ENCODE measurements at places on chromosomes 6 and 20.

GRCh38 chr6:29547573-29547972 is 12.0 kb downstream of the UBD start:
- no peak for DNase-seq

- DNase-seq = no peak
These were observed 26.3 kb upstream of the RAB23 start for GRCh38 chr6:57248311-57248895.

- no peak for DNase-seq
These were observed 57.6 kb downstream of the FAM184A start for GRCh38 chr6:119020597-119021561.

GRCh38 chr6:123811378-123811777 is 7.7 kb downstream of the NKAIN2 start:
- no peak for DNase-seq

GRCh38 chr20:50680105-50680960 is 11.0 kb downstream of the RIPOR3 start:
- DNase-seq = no peak

DNA sequence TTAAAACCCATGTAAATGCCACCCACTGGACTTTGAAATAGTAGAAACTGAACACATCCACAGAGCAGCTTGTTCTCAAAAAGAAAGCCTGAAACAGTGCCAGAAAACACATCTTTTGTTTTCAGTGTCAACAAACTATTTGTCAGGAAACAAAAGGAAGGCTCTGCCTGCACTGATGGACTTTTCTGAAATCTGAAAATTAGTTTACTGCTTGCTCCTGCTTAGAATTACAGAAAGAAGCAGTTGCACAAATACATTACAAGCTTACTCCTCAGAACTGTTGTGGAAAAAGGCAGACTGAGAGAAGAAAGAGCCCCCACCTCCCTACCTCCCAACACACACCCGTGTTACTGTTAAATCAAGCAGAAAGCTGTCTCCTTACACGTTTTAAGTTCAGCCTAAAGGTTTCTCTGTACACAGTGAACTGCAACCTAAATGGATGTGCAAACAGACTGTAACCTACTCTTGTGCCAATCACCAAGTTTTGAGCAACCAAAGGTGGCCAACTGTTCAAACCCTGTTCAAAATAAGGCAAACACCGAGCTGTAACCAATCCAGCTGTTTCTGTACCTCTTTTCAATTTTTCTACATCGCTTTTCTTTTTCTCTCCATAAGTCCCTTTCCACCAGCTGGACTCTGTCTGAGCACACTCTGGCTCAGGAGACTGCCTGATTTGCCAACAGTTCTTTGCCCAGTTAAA is 43.7 kb downstream of the FRK start:
- no peak for DNase-seq

DNA sequence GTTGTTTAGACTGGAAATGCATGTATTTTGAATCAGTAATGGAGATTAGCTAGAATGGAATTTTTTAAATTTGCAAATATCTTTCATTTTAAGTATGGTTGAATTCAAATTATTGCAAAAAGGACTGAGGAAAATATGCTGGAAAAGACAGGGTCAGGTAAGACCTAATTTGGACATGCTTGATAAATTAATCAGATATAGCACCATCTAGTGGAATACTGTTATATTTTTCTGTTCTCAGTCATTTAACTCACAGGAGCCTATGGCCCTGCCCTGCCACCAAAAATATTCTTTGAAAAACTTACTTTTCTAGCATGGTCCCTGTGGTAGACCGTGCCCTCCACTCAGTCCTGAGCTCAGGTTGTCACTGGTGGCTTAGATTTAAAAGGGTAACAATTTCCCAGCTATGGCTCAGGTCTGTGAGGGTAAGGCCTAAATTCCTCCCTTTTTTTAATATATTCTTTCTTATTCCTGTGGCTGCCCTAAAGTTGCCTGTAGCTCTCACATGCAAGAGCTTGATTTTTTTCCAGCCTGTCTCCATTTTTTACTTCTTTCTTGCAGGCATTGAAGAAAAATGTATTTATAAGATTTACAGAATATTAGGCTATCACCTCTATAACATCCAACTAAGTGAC is 25.3 kb upstream of the KIAA1586 start:
- DNase-seq = peak; percentile 7

GRCh38 chr6:36624461-36625157 is 30.4 kb downstream of the SRSF3 start:
- no peak for DNase-seq
